ENCODE measurements at places on chromosomes 4 and X. TPM values are rescaled to one million over a fixed set of nuclear protein-coding genes. Genes with fewer than 3 reads are reported as not detected.

The TMEM144 gene
- 6.8 TPM for total RNA-seq

The ANXA10 gene
- total RNA-seq, result 4.2 TPM

The FABP2 gene
- not detected for total RNA-seq

The RCHY1 gene
- total RNA-seq, result 36.7 TPM

The ARL13A gene
- total RNA-seq, result not detected

The TMPRSS11B gene
- total RNA-seq, result not detected

The SERTM2 gene
- under 0.01 TPM for total RNA-seq

The FBXL5 gene
- 146 TPM for total RNA-seq

The CSAG3 gene
- not detected for total RNA-seq

The WWC2 gene
- total RNA-seq, result 22.7 TPM

The CD38 gene
- 0.33 TPM for total RNA-seq

The BBS12 gene
- total RNA-seq, result 6.1 TPM

The HPSE gene
- total RNA-seq, result 1.6 TPM

The CYTL1 gene
- total RNA-seq, result 0.15 TPM

The GAB1 gene
- 12.5 TPM for total RNA-seq

The XAGE1A gene
- total RNA-seq, result not detected

The SORCS2 gene
- total RNA-seq, result 0.29 TPM

The CDX4 gene
- total RNA-seq, result not detected

The COX7B2 gene
- not detected for total RNA-seq

The SULT1E1 gene
- not detected for total RNA-seq

The FAM53A gene
- total RNA-seq, result 2.3 TPM

The MAGEB10 gene
- total RNA-seq, result 0.17 TPM

The CENPI gene
- total RNA-seq, result 5.3 TPM

The PDGFC gene
- total RNA-seq, result 87.6 TPM

The GAGE13 gene
- total RNA-seq, result not detected

The TENM3 gene
- 13.2 TPM for total RNA-seq
